NCI-H1694 treated with DMSO at 0.1 percent for 48 hours (cell line): ENCODE measurements at places on chromosomes 11 and 22.
A peak's percentile ranks its signal among the peaks of the same experiment; 100 is the strongest.

- DNase-seq, result no peak
Observed at GRCh38 chr11:117604336-117604995, 192.6 kb downstream of the DSCAML1 start.

DNA sequence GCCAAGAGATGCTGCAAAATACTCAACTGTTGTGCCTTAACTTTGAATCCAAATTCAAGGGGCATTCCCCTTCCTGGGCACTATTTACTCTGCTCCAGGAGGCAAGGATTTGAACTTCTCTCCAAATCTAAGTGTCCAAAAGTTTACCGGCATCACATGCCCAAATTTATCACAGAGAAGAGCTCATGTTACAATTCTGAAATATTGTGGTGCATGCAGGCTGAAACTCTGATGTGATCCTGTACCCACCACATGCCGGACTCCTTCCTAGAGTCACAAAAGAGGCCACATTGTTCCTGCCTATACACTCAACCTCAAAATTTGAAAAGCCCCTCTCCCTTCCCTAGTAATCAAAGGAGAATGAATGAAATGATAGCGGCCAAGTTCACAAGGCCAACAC lies 1.3 kb downstream of the TRAF6 start:
- DNase-seq, result no peak

DNA sequence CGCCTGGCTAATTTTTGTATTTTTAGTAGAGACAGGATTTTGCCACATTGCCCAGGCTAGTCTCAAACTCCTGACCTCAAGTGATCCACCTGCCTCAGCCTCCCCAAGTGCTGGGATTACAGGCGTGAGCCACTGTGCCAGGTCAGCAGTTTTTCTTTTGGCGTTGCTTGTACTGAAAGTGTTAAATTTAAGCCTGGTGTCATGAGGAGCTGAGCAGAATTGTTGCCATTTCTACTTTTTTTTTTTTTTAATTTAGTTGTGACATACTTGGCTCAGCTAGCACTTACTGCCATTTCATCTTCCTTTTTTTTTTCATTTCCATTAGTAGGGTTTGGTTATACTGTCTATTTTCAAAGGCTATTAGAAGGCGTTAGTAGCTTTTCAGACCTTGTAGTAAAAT lies 10.7 kb downstream of the TAB1 start:
- DNase-seq, result no peak

GRCh38 chr11:56906683-56907148 lies 82.0 kb upstream of the OR5AK2 start:
- DNase-seq, result no peak

GRCh38 chr11:125281831-125282595 lies 117.5 kb downstream of the PKNOX2 start:
- no peak for DNase-seq

DNA sequence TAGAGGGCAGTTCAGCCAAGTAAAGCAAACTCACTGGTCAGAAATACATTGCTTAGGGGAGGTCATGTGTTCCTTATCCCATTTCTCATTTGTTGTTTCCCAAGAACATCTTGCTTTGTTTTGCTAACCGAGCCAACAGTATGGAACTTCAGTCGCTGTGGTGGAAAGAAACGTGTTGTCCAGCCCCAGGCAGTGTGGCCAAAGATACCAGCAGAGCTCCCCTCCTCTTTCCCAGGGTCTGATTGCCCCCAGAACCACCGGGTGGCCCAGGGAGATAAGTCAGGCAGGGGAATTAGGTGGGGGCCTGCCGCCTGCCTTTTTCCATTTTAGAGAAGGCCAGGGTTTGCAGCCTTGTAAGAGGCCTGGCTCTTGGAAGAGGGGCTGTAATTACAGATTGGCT lies 98.7 kb upstream of the CRYBB3 start:
- no peak for DNase-seq

GRCh38 chr22:46812034-46812605 lies 49.7 kb downstream of the TBC1D22A start:
- peak; percentile 20 for DNase-seq

DNA sequence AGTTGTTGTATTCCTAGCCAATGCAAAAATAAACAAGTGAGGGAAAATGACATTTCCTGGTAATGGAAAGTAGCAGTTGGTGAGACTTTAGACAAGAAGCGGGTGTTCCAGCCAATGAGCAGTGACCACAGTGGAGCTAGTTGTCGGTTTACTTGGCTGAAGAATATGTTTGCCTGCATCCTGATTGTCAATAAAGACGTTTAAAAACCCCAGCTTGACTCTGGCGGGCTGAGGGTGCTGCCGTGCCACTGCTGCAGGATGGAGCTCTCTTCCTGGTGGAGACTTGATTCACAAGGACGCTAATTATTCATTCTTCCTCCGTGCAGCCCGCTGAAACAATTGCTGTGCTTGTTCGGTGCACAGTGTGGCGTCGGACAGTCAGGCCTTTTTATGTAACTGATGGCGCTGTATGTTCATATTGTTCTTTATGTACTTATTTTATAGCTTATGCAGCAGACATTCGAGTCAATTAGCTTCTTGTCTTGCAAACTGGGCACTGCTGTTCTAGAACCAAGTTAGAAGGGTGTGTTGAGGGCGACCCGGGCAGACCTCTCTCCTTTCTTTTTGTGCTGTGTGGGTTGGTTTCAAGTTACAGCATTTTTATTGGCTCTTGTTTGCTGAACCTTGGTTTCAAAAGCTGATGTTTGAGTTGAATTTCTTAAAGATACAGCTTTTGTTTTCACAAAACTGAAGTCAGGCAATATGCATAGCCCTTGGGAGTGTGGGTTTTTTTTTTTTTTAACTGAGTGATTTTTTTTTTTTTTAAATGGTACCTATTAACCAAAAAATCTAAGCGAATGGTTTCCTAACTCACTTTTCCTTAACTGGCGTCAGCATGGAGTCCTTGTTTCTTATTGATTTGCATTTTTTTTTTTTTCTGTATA lies 153.9 kb downstream of the TEAD1 start:
- no peak for DNase-seq

DNA sequence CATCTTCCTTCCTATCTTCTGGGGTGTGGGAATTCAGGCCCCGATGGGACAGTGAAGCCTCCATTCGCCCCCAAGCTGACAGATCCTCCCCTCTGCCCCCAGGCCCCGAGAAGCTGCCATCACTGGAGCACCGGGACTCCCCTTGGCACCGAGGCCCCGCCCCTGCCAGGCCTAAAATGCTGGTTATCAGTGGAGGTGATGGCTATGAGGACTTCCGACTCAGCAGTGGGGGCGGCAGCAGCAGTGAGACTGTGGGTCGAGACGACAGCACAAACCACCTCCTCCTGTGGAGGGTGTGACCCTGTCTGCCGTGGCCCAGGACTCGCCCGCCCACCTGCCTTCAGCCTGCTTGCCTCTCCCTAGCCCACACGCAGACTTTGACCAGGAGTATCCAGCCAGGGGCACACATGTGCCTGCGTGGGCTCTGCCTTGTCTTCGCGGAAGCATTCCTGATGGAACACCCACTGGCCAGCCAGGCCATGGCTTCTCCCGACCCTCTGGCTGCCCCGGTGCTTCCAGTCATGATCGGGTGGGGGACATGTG lies 8.6 kb upstream of the RELT start:
- DNase-seq, result no peak

DNA sequence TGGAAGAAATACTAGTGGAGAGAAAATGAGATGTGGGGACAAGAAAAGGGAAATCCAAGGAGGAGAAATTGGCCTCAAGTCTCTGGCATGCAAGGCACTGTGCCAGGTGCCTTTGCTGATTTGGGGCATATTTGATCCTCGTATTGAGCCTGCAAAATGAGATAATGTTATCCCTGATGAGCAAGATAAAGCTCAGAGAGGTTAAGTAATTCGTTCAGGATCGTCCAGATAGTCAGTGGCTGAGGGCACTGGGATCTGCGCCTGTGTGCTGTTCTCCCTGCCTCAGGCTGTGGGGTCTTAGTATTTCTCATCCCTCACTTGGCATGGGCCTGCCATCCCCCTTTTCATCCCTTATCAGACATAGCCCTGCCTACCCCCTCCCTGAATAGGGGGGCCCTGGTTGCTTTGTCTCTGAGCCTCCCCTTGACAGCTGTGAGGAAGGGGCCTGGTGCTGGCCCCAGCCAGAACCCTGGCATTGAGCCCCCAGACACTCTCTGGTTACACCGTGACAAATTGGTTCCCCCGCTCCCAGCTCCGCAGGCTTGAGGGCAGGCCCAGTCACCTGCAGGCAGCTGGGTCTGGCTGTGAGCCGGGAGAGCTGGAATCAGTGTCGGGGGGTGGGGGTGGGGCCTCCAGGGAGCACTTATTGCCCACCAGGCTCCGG lies 85.7 kb downstream of the NECTIN1 start:
- DNase-seq, result no peak

- DNase-seq, result no peak
Observed at GRCh38 chr11:35144806-35145205, 5.8 kb downstream of the CD44 start.

DNA sequence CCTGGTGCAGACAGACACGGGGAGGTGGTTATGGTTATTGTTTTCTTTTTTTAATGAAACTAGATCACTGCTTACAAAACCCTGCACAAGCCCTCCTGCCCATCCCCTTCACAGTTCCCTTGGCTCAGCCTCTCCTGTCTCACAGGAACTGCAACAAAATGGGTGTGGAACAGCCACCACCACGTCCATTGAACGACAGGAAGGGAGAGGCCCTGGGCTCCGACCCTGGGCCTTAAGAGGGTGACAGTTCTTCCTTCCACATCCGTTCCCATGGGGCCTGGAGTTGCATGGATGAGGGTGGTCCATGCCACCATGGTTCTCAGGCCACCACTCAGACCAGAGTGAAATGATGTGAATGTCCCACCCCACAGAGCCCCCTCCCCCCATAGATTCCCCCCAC lies 15.7 kb downstream of the PRPF19 start:
- DNase-seq, result no peak
